ENCODE measurements at places on chromosomes 2 and 18.

GRCh38 chr2:61380056-61380881 is 90.6 kb downstream of the USP34 start:
- no peak for DNase-seq

GRCh38 chr2:236735825-236736238 is 166.2 kb downstream of the ACKR3 start:
- no peak for DNase-seq

DNA sequence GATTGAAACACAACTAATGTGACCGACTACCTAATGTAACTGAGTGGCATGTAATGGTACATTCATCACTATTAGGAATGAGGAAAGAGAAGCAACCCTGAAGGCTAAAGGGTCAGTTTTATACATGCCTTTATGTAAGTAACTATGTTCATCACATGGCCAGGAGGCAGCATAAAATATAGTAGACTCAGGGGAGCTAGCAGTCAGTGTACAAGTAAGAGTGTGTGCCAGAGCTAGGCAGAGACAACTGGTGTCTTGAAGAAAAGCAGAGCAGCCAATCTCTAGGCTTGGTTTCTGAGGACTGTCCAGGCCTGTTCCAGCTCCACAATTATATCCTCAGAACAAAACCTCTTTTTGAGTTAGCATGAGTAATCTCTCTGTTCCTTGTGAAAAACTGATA is 18.1 kb downstream of the SMAD2 start:
- DNase-seq = no peak

DNA sequence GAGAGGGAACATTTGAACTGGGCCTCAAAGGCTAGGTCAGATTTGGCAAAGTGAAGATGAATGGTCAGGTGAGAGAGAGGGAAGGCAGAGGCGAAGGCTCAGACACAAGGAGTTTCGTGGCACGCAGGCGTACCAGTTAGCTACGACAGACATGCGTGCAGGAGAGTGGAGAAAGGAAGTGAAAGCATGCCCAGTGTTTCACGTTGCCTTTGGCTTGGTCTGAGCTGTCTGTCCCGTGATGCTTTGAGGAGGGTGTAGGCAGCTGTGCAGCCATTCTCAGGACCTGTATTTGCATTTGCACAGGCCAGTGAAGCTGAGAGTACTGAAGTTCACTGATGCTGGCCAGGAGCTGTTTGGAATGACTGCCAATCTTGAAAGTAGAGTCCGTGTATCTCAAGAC is 69.5 kb downstream of the HNRNPLL start:
- no peak for DNase-seq
